Dorsolateral prefrontal cortex (tissue), 122 donors: ENCODE measurements at places on chromosomes 16 and 17.

DNA sequence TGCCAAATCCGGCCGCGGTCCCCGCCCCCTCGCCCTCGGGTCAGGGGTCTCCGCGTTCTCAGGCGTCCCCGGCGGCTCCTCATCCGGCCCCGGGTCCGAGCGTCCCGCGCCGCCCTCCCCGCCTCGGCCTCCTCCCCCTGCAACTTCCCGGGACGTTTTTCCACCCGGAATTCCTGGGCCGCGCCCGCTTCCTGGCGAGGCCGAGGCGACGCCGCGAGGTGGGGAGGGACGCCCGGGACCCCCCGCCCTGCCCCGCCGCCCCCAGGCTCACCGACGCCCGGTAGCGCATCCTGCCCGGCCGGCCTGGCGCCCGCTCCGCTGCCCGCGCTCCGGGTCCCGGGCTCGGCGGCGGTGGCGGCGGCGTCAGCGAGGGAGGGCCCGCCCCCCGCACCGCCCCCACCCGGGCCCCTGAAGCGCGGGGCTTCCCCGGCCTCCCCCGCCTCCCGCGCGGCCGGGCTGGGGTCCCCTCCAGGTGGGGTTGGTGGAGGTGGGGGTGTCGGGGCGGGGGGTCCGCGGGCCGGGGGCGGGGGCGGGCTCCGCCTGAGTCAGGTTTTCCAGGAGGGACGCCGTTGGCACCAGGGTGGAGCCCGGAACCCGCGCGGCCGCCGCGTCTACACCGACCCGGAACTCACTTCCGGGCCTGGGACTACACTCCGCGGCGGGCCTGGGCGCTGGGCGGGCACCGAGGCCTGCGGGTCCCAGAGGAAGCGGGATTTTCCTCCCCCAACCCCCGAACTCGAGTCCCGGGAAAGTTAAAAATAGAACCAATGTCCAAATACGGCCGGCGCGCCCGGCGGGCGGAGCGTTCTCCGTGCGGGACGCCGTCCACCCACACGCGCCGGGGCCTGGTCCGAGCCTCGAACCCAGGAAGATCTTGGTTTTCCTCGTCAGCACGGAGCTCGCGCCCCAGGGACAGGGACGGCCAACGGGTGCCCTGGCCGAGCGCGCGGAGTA, 6.8 kb downstream of the MYO1C start:
- DNase-seq: no peak

DNA sequence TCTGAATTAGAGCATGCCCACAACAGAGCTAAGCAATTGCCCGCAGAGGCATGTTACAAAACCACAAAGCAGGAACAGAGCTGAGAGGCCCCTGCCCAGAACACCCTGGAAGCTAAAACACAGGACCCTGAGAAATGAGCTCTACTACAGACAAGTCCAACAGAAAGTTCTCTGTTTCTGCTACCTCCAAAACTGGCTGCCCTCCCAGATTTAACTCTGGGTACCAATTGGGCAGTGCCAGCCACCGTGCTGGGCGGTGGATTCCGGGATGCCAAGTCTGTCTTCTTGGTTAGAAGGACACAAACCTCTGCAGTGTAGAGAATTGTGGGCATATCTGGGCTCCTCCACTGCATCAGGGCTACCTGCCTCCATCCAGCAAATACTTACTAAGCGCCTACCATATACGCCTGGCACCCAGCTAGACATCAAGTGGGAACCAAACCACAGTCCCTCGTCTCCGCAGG, 1.0 kb downstream of the CMTM4 start:
- DNase-seq: peak; percentile 20

- no peak for DNase-seq
Observed at GRCh38 chr16:1929105-1929504, 10.9 kb upstream of the HS3ST6 start.

DNA sequence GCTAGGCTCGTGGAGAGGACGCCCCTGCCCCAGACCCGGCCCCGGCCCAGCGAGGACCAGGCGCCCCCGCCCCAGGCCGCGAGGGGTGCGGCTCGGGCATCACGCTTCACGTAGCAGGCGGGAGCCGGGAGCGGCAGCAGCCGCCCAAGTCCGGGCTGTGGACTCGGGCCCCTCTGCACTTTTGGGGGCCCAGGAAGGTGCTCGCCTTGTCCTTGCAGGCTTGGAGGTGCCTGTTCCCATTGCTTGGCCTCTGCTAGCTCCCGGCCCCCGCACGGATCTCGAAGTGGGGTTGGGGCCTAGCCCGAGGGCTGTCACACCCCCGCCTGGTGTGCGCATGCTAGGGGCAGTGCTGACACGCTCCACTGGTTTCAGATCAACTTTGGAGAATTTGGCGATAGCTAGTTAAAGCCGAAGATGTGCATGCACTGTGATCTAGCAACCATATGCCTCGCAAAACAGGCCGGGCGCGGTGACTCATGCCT, 55.7 kb downstream of the WSB1 start:
- no peak for DNase-seq

DNA sequence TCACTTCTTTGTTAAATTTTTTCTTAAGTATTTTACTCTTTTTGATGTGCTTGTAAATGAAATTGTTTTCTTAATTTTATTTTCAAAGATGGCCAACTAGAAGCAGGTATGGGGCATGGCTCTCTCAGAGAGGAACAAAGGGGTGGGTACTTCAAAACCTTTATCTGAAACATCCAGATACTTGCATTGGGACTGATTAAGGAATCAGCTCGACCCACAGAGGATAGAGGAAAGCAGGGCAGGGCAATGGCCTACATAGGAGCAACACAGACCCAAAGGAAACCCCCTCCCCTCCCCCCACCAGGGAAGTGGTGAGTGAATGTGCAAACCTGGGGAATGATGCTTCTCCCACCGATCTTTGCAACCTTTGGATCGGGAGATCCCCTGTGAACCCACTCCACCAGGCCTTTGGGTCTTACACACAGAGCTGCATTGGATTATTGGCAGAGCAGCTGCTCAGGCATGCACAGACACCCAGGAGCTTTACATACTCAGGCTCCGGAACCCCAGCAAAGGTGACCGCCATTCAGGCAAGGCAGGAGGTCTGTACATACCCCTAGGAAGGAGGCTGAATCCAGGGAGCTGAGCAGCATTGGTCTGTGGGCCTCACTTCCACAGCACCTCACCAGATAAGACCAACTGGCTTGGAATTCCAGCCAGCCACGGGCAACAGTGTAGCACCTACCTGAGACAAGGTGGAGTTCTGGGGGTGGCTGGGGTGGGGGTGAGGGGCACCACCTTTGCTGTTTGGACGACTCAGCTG, 3.0 kb upstream of the CCR7 start:
- DNase-seq: no peak

DNA sequence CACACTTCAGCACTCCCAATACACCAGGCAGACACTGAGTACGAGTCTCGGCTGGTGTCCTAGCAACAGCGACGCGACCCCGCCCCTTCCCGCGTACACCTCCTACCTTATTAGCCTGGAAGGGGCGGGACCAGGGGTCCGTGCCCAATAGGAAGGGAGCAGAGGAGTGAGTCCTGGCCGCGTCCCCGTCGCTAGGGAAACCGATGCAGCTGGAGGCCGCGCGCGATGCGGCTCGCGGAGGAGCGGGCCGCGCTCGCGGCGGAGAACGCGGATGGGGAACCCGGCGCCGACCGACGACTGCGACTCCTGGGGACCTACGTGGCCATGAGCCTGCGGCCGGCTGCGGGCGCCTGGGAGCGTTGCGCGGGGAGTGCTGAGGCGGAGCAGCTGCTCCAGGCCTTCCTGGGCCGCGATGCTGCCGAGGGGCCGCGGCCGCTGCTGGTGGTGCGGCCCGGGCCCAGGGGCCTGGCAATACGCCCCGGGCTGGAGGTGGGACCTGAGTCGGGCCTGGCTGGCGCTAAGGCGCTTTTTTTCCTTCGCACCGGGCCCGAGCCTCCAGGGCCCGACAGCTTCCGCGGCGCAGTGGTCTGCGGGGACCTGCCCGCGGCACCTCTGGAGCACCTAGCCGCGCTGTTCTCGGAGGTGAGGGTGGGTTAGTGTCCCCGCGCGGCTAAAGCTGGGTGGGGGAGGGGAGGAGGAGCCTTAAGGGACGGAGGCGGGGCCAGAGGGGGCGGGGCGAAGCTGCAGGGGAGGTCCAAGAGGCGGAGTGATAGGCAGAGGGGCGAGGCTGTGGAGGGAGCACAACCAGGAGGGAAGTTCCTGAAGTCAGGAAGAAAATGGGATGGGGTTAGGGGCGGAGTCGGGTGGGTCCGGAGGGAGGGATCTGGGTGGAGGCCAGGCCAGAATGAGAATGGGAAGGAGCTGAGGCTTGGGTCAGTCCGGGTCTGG, at the start of gene DNAH9:
DNAH9 (plus strand) TSS at position 197 of the 948 bp plus-strand sequence; CDS start at position 226, 29 bp downstream.
- peak; percentile 78 for DNase-seq

GRCh38 chr17:7814969-7815368, 19.0 kb upstream of the KDM6B start:
- DNase-seq: no peak

DNA sequence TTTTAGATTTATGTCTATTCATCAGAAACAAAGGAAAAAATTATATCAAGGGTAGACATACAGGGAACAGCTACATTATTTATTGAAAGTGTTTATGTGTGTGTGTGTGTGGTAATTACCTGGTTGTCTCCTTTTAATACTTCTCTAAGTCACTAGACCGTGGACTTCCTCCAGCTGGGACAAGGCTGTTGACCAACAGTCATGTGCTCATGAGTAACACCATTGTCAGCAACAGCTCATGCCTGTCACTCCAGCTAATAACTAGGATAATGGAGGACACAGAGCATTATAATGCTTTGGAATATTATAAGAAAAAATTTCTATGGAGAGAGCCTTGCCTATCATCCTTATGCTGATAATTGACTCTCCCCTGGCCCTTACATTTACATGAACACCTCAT, 125.3 kb upstream of the SALL1 start:
- DNase-seq: peak; percentile 32

GRCh38 chr16:86319585-86320236, 190.6 kb upstream of the FOXF1 start:
- no peak for DNase-seq

- DNase-seq: no peak
Observed at GRCh38 chr16:77231047-77231446, 31.8 kb downstream of the SYCE1L start.

DNA sequence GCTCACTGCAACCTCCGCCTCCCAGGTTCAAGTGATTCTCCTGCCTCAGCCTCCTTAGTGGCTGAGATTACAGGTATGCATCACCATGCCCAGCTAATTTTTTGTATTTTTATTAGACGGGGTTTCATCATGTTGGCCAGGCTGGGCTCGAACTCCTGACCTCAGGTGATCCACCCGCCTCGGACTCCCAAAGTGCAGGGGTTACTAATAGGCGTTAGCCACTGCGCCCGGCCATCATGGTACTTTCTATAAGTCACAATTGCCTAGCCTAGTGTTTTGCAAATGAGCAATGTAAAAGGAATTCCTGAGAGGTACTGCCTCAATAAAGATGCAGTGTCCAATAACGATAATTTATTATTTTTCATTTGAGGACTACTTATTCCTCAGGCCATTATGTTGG, 13.9 kb upstream of the PSMC3IP start:
- DNase-seq: no peak

- DNase-seq: no peak
Observed at GRCh38 chr17:69236464-69236863, 7.8 kb upstream of the ABCA10 start.

DNA sequence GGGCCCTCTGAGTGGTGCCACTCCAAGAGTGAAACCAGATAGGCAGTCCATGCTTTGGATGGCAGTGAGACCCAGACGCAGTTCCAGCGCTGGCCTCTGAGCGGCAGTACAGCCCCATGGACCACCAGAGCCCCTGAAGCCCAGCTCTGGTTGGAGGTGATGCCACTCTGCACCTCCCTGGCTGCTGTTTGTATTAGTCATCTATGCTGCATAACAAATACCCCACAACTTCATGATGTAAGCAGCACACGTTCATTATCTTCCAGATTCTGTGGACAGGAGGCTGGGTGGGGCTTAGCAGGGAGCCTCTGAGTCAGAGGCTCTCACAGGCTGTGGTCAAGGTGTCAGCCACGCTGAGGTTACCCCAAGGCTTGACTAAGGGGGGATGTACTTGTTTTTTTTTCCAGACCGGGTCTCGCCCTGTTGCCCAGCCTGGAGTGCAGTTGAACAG, 5.1 kb upstream of the NME4 start:
- DNase-seq: peak; percentile 67

GRCh38 chr16:51152691-51153576, 1.9 kb upstream of the SALL1 start:
- no peak for DNase-seq

GRCh38 chr16:76897816-76898215, 293.2 kb upstream of the MON1B start:
- DNase-seq: no peak

DNA sequence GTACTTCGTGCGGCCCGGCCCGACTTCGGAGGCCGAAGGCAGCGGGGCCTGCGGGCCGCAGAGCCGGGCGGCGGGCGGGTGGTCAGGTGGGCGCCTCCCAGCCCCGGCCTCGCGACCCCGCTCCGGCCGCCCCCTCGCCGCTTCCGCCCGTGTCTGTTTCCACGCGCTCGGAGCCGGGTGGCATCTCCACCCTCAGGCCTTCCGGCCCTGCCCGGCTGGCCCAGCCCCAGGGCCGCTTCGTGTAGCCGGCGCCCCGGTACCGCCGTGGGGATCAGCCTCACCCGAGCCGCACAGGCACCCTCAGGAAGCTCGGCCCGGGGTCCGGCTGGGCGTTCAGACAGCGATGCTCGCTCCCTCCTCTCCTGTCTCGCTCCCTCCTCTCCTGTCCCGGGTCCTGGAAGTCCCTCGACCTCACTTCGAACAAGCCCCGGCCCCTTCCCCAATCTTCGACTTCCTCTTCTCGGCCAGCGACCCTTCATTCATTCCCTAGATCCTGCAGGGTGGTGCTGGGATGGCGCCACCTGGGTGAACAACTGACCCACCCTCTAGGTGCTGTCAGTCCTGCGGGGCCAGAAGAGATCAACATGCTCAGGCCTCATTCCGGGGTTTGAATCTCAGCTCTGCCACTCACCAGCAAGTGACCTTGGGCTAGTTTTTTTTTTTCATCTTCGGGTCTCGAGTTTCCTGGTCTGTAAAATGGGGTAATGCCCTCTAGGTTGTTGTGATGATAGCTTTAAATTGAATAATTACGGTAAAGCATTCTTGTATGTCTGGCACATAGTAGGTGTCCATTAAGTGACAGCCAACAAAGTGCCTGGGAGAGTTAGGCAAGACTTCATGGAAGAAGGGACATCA, 610 bp downstream of the VPS4A start:
- DNase-seq: no peak
